Stimulated activated CD4-positive, alpha-beta T cell treated with anti-CD3 and anti-CD28 coated beads, Interleukin-1b, Interleukin-23, amount 100 ng/mL, for 24 hours (primary cell): ENCODE measurements at places on chromosomes 4 and X.

- DNase-seq, result no peak
Observed at GRCh38 chr4:98639523-98639922, 18.9 kb downstream of the TSPAN5 start.

GRCh38 chr4:105637408-105638176, 70.9 kb downstream of the INTS12 start:
- DNase-seq, result no peak

DNA sequence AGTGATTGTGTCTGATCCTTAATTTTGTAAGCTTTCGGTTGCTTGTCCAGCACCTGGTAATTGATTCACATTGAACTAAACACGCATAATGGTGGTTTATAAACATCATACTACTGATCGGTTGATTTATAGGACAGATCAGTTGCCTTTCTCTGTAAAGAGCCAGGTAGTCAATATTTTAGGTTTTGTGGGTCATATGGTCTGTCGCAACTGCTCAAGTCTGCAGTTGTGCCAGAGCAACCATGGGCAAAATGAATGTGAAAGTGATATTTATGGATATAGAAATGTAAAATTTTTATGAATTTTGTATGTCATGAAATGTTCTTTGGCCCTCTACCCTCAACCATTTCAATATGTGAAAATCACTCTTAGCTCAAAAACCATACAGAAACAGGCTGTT, 8.9 kb downstream of the JADE1 start:
- DNase-seq, result no peak

DNA sequence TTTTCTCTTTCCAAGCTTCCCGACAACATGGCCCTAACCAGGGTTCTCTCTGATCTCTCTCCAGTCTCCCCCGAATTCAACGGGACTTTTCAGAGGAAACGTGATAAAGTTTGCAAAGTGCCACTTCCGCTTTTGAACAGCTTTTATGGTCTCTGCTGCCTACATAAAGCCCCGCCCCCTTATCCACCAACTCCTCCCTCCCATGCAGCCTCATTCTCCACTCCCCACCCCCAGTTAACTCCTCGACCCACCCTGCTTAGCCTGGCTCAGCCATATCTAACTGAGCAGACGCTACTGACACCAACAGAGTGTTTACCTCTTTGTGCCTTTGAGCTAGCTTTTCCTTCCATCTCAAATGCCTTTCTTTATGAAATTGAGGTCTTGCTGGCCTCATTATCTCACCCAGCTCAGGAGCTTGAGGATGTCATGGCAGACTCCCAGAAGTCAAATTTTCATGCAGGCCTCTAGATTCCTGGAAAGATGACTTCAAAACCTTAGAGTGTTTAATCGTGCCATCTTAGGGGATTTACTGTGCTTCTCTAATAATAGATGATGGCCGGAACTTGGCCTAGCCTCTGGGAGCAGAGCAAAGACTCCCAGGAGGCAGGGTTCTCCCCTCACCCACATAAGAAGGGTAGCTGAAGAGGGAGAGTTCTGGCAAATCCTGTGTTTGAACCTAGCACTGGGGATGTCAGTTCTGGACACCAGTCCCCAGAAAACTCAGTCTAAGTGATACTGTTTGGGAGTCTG, 606.0 kb downstream of the BCOR start:
- DNase-seq, result peak; percentile 12

- DNase-seq, result no peak
Observed at GRCh38 chr4:157303471-157303960, 83.0 kb downstream of the GRIA2 start.

DNA sequence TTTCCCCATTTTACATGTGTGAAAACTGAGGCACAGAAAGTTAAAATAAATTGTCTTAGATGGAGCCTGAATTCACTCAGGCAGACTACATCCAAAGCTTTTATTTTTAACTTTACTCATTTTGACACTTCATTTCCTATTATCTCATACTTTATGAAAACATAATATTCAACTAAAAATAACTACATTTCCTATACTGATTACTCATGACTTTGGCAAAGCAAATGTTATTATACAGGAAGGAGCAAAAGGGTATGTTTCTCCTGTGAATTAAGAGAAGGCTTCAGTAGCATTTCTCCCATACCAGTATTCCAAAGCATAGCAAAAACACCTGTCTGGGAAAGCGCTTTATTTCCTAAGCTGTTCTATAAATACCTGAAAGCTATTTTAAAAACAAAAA, 178.6 kb downstream of the ADAMTS3 start:
- DNase-seq, result no peak

DNA sequence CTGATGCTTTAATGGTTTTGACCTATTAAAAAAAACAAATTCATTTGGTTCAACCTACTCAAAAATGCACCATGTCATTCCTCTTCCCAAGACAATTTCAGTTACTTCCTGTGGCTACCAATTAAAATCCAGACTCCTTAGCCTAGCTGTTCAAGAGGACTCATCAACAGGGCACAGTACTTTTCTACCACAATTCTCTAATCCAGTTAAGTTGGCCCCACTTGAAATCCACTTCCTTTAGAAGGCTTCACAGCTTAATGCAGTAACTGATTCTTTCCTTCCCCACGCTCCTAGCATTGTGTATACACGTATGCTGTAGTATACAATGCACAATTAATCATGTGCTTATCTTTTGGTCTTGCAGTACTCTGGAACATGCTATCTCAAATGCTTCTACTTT, 129.8 kb downstream of the UGT8 start:
- DNase-seq, result no peak

- no peak for DNase-seq
Observed at GRCh38 chr4:79258614-79259176, 67.2 kb downstream of the NAA11 start.

GRCh38 chr4:138301536-138301935, 59.4 kb upstream of the SLC7A11 start:
- DNase-seq, result no peak

GRCh38 chrX:73448379-73448778, 1.5 kb downstream of the CDX4 start:
- DNase-seq, result no peak

DNA sequence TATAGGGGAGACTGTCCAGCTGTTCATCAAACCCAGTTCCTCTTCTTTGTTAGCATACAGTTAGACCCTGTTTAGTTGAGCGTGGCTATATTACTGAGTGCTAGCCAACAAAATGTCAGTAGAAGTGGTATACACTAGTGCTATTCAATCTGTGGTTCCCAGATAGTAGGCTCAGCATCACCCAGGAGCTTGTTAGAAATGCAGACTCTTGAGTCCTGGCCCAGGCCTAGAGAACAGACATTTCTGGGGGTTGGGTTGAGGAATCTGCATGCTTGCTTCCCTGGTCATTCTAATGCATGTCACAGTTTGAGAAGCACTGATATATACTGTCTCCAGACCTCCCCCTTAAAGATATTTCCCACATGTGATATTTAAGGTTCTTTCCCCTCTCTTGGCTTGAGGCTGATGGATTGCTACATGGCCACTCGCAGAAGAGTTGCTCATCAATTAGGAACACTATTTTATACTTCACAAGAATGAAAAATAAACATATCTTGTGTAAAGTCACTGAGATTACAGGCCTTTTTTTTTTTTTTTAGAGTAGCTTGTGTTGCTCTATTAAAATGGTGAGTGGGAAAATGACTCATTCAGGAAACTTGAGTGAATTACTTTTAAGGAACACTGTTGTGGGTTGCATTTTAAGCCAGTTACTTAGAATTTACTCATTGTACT, 289.0 kb downstream of the STIM2 start:
- no peak for DNase-seq

DNA sequence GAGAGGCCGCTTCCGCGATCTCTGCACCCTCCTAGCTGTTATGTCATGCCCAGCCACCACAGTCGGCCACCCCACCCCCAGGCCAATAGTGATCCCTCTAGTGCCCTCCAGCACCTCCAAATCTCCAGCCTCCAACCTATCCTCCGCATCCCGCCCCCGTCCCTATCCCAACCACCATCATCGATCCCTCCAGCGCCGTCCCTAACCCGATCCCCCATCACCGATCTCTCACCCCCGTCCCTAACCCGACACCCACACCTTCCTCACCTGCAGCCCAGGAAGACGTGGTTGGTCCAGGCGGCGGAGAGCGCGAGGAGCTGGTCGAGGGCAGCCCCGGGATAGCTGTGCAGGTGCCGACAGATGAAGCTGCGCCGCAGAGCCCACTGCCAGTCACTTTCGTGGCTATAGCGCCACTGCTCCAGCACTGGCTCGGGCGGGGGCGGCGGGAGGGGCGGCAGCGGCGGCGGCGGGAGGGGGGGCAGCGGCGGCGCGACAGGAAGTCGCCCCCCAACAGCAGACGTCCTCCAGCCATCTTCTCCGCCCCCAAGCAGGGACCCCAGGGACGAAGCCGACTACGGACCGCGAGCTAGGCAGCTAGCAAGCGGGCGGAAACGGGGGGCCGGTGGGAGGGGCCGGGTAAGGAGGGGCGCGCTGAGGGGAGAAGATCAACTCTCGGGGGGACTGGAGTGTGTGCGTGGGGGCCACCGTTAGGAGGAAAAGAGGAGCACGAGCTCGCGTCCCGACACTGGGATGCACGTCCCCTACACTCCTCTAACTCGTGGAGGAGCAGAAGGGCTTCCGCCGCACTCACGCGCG, 552 bp downstream of the NKRF start:
- peak; percentile 8 for DNase-seq

DNA sequence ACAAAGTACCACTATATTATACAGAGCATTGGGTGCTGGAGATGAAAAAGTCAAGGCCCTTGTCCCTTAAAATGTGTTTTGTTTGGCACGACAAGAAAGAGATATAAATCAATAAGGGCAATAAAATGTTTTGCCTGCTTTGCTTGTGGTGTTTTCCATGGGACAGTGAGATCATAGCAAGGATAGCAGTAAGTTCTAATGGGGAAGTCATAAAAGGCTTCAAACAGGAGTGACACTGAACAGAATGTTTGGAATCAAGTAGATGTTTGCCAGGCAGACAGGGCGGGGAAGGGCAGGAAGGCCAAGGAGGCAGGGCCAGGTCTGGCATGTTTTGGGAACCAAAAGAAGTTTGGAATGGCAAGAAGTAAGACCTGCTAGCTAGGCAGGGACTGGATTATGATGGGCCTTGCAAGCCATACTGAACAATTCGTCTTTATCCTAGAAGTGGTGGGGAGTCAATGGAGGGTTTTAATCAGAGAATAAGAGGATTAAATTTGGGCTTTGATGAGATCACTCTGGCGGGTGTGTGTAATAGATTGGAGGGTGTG, 16.4 kb downstream of the FGF2 start:
- no peak for DNase-seq

DNA sequence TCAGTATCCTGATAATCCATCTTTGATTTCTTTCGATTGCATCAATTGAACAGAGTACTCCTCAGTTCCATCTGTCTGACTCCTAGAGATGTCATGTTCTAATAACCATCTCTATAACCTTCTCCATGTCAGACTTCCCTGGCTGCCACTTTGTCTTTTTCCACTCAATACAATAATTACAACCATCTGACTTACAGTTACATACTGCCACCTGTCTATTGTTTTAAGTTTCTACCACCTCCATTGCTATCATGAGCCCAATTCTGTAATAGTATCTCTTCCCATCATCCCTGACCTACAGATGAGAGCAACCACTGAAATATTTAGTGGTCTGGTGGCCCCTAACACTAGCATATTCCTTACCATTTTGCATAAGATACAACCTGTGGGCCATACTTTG, 439.2 kb upstream of the FAM47C start:
- DNase-seq, result no peak

DNA sequence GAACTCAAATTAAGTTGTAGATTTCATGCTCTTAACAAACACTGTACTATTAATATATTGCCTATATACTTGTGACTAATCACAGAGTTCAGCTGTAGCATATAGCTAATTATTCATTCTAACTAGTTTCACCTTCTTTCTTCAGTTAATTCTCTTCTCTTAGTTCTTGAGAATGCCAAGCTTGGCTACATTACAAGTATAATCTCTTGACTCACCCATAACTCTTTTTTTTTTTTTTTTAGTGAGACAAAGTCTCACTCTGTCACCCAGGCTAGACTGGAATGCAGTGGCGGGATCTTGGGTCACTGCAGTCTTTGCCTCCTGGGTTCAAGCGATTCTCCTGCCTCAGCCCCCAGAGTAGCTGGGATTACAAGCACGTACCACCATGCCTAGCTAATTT, 5.4 kb downstream of the KLHL5 start:
- DNase-seq, result no peak

GRCh38 chrX:51834076-51834475, 59.3 kb upstream of the MAGED1 start:
- DNase-seq, result no peak

- DNase-seq, result no peak
Observed at GRCh38 chr4:173704201-173704600, 174.2 kb upstream of the HAND2 start.

- DNase-seq, result peak; percentile 27
Observed at GRCh38 chr4:87005690-87006425, 71.0 kb downstream of the AFF1 start.

- no peak for DNase-seq
Observed at GRCh38 chrX:72347366-72347765, 41.7 kb upstream of the CITED1 start.

- DNase-seq, result no peak
Observed at GRCh38 chrX:124518885-124519284, 172.5 kb downstream of the SH2D1A start.

DNA sequence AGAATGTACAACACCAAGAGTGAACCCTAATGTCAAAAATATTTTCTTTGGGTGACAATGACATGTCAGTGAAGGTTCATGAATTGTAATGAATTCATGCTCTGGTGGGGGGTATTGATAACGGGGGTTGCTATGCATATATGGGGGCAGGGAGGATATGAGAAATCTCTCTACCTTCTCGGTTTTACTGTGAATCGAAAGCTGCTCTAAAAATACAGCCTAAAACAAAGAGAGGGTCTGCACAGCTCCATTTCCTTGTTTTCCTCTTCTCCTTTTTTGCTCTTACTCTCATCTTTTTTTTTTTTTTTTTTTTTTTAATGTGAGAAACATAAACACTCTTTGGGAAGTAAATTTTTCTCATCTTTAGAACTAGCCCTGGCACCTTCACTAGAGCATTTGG, 85.8 kb downstream of the DCTD start:
- no peak for DNase-seq

DNA sequence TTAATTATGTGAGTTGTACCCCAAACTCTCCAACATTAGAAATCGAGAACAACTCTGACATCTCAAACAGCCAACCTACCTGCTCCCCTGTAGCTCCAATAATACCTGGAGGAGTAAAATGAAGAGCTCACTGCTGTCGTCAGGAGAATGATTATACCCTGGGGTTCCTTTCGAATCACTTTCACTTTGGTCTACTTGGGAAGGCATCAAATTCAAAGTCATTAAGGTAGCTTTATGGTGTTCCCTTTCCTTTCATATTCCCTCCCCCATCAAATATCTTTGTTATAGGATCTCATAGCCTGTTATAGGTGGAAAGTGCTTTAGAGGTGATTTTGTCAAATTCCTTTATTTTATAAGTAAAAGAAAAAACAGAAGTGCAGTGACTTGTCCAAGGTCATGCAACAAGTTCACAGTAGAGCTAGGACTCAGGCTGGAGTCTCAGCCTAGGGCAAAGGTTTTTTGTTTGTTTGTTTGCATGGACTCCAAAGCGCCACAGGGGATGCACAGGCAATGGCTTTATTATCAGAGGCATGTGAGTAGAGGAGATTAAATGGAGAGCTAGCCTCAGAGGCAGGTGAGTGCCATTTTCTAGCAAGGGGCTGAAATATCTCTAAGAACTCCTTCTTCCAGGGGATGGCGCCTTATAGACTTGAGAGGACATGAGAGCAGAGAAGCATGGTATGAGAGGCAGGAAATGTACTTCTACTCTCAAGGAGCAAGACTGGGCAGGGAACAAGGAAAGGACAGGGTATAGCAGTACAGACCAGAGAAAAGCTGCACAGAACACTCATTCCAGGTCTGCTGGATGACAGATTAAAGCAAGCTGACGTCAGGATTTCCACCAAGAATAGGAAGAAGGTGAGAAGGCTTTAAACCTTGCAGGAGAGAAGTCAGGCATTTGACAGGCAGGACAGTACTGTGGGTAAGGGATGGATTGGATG, 262.1 kb upstream of the GPC4 start:
- DNase-seq, result no peak
